Pancreas (tissue), 10 donors: ENCODE measurements at places on chromosomes 11 and 22. TPM values are rescaled to one million over a fixed set of nuclear protein-coding genes. Genes with fewer than 3 reads are reported as not detected.

- no peaks in the 10 kb centered on the region for H3K36me3 ChIP-seq
- H3K4me1 ChIP-seq: no peaks in the 10 kb centered on the region
- H3K27ac ChIP-seq: no peak overlapping the region
Measured at GRCh38 chr11:70756341-70756740, 358.0 kb downstream of the CTTN start.

DNA sequence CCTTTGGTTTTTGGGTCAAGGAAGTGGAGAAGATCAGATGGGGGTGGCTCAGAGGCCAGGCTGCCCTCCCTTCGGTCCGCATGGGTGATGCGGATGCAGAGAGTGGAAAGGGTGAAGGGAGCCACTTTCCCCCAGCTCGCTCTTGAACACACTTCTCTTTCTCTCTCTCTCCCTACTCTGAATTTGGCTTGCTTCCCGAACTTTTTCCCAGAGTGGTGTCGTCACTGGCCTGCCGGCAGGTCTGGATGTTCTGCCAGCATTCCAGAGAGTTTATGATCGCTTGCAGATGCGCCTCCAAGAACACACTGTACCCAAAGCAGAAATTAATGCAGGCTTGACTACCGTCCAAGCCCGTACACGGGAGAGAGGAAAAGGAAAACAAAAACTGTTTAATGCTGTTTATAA is 103.2 kb downstream of the ZBTB16 start:
- peaks cover 88% of the 10 kb centered on the region for H3K4me1 ChIP-seq
- H3K4me3 ChIP-seq: peak overlapping the region; percentile 12
- no peaks in the 10 kb centered on the region for H3K27me3 ChIP-seq
- peaks cover 8% of the 10 kb centered on the region for H3K36me3 ChIP-seq

DNA sequence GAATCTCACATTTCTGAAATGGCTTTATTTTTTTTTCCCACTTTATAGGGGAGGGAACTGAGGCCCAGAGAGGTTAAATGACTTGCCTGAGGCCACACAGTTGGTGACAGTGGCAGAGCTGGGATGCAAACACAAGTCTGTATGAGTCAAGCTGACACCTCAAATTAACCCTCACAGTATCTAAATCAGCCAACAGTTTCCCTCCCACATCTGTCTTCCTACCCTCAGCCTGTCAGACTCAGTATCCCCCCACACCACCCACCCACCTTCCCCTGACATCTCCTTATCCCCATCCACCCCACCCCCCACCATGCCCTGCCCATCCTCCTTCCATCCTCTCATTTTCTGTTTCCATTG is 95.2 kb downstream of the TP53I11 start:
- no peak for DNase-seq
- H3K36me3 ChIP-seq: no peaks in the 10 kb centered on the region
- H3K4me3 ChIP-seq: no peak overlapping the region
- no peaks in the 10 kb centered on the region for H3K27me3 ChIP-seq

- peak; percentile 42 for DNase-seq
- H3K36me3 ChIP-seq: no peaks in the 10 kb centered on the region
- H3K4me1 ChIP-seq: no peaks in the 10 kb centered on the region
- H3K27ac ChIP-seq: no peak overlapping the region
- H3K4me3 ChIP-seq: no peak overlapping the region
Measured at GRCh38 chr11:133821776-133822175, 23.5 kb downstream of the SPATA19 start.

GRCh38 chr11:126311401-126312291 is 7.8 kb downstream of the DCPS start:
- DNase-seq: no peak
- no peaks in the 10 kb centered on the region for H3K27me3 ChIP-seq
- H3K4me3 ChIP-seq: no peak overlapping the region
- H3K36me3 ChIP-seq: no peaks in the 10 kb centered on the region

- H3K36me3 ChIP-seq: no peaks in the 10 kb centered on the region
- H3K27ac ChIP-seq: no peak overlapping the region
Measured at GRCh38 chr22:42428760-42429159, 3.4 kb downstream of the NFAM1 start.

DNA sequence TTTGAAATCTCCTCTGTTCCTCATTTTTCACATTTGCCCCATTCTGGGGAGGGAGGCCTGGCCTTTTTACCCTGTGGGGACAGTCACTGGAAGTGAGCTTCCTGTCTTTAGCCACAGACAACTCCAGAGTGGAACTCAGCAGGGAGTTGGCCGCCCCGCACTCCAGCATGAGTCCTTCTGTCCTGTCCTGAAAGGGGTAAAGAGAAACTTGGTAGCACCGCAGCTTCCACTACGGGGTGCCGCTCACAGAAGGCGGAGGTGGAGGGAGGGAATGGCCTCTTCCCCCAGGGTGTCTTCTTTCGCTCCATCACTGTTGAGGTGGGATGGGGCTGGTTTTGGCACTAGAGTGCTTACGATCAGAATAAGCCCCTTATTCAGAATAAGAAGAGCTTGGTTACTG is 132.2 kb downstream of the ST3GAL4 start:
- no peak overlapping the region for H3K4me3 ChIP-seq
- no peaks in the 10 kb centered on the region for H3K27me3 ChIP-seq
- no peaks in the 10 kb centered on the region for H3K36me3 ChIP-seq
- DNase-seq: no peak
- H3K4me1 ChIP-seq: no peaks in the 10 kb centered on the region
- no peak overlapping the region for H3K27ac ChIP-seq

- no peak overlapping the region for H3K4me3 ChIP-seq
- H3K27ac ChIP-seq: no peak overlapping the region
- DNase-seq: no peak
- no peaks in the 10 kb centered on the region for H3K4me1 ChIP-seq
- H3K36me3 ChIP-seq: no peaks in the 10 kb centered on the region
Measured at GRCh38 chr22:46841522-46841921, 79.1 kb downstream of the TBC1D22A start.

DNA sequence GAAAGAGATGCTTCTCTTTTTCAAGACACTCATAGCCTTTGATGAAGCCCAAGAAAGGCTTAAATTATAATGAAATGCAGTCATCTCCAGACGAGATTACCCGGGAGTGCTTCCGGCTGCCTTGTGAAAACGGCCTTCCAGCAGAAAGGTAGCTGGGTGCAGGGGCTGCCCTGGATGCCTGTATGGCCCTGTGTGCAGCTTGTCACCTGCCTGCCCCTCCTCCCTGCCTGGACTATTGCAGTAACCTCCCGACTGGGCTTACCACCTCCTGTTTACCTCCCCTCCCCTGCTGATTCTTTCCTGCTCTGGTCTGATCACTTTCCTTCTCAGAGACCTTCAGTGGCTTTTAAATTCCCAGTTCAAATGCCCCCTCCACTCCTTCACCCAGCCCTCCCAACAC is 126.4 kb upstream of the SYT13 start:
- no peak overlapping the region for H3K4me3 ChIP-seq
- no peaks in the 10 kb centered on the region for H3K36me3 ChIP-seq
- H3K27ac ChIP-seq: no peak overlapping the region
- no peak for DNase-seq
- no peaks in the 10 kb centered on the region for H3K4me1 ChIP-seq
- no peaks in the 10 kb centered on the region for H3K27me3 ChIP-seq

GRCh38 chr11:15940462-15941205 is 415.7 kb downstream of the SOX6 start:
- DNase-seq: no peak
- no peaks in the 10 kb centered on the region for H3K36me3 ChIP-seq
- no peak overlapping the region for H3K27ac ChIP-seq
- H3K4me1 ChIP-seq: no peaks in the 10 kb centered on the region
- no peaks in the 10 kb centered on the region for H3K27me3 ChIP-seq

DNA sequence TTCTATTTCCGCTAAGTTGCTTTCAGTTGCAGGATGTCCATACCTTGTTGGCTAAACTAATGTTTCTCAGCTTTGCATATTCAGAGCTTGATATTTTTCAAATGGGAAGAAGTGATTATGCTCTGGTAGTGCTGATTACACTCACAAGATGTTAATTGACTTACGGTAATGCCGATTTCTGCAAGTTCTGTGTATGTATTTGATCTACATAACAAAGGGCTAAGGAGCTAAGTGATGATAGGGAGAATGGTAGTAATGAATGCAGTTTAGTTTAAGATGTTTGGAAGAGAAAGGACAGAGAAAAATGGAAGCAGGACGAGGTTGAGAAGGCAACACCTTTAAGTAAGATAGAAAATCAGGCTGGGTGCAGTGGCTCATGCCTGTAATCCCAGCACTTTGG is 61.4 kb downstream of the FAM83F start:
- no peaks in the 10 kb centered on the region for H3K27me3 ChIP-seq
- peaks cover 14% of the 10 kb centered on the region for H3K4me1 ChIP-seq
- H3K27ac ChIP-seq: no peak overlapping the region
- H3K36me3 ChIP-seq: no peaks in the 10 kb centered on the region
- no peak overlapping the region for H3K4me3 ChIP-seq

DNA sequence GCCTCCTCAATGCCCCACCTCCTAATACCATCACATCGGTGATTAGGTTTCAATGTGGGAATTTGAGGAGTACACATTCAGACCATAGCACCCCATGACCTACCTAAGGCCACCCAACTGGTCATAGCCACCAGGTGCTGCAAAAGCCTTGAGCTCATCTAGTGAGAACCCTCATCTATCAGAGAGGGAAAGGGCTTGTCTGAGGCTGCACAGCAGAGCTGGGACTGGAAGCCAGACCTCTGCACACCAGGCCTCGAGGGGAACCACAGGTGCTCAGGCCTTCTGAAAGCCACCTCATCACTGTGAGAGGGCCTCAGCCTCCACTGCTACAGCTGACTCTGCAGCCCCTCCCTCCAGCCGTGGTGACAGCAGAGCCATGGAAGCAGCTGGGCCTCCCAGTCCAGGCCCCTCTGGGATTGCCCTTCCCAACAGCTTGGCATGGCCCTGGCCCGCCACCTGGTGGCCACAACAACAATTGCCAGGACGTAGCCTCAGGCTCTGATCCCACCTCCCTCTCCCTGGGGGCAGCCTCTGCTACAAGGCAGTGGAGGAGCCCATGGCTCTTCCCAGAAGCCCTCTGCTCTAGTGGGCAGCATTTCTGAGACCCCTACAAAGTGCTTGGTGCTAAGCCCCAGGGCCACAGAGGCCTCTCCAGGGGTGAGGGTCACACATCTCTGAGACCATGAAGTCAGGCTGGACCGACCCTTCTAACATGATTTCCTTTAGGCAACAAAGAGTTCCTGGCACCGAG is 41.0 kb upstream of the PRDM11 start:
- no peaks in the 10 kb centered on the region for H3K36me3 ChIP-seq
- H3K4me1 ChIP-seq: no peaks in the 10 kb centered on the region
- no peak overlapping the region for H3K4me3 ChIP-seq

DNA sequence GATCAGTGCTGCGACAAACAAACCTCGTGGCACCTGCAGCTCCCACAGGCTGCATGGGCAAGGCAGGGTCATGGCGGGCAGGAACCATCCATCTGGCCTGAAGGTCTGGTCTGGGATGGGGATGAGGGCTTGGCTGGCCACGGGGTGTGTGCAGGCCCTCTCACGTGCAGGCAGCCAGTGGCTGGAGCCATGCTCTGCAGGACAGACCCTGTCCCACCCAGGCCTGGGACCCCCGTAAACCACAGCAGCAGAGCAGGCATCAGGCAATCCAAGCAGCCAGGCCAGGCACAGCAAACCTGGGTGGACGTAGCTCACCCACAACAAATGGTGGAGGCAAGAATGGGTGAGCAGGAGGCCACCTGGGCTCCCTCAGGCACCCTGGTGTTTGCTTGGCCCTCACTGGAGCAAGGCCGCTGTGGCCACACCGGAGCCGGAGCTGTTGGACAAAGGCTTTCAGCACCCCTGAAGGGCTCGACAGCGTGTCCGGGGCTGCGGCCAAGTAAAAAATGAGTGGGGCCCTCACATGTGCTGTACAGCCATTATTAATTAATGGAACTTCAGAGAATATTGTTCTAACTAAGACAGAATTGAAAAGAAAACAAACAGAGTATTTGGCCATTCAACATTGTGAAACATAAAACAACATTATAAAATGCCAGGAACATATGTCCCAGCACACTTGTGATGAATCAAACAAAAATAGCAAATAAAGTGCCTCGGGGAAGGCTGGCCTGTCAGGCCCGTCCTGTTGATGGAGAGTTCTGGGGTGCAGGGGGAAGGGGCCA is 24.0 kb upstream of the GNB1L start:
- H3K4me1 ChIP-seq: no peaks in the 10 kb centered on the region
- DNase-seq: no peak
- no peaks in the 10 kb centered on the region for H3K27me3 ChIP-seq
- no peak overlapping the region for H3K4me3 ChIP-seq
- H3K27ac ChIP-seq: no peak overlapping the region

GRCh38 chr11:107078375-107078774 is 60.1 kb upstream of the GUCY1A2 start:
- H3K27ac ChIP-seq: no peak overlapping the region
- H3K4me1 ChIP-seq: no peaks in the 10 kb centered on the region
- no peaks in the 10 kb centered on the region for H3K27me3 ChIP-seq
- H3K36me3 ChIP-seq: no peaks in the 10 kb centered on the region
- no peak overlapping the region for H3K4me3 ChIP-seq

DNA sequence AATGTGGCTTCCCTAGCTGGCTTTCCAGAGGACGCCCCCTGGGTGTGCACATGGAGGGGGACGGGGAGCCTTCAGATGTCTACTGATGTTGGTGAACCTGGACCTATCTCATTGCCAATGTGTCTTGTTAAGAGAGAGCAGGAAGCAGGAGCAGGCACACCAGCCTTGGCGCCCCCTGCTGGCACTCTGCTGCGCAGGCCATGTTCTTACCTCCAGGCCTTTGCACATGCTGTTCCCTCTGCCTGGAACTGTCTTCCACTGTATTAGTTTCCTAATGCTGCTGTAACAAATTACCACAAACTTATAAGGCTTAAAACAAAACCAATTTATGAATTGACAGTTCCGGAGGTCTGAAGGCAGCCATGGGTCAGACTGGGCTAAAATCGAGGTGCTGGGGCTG is 23.6 kb upstream of the MN1 start:
- no peak for DNase-seq
- no peak overlapping the region for H3K27ac ChIP-seq
- H3K27me3 ChIP-seq: no peaks in the 10 kb centered on the region

DNA sequence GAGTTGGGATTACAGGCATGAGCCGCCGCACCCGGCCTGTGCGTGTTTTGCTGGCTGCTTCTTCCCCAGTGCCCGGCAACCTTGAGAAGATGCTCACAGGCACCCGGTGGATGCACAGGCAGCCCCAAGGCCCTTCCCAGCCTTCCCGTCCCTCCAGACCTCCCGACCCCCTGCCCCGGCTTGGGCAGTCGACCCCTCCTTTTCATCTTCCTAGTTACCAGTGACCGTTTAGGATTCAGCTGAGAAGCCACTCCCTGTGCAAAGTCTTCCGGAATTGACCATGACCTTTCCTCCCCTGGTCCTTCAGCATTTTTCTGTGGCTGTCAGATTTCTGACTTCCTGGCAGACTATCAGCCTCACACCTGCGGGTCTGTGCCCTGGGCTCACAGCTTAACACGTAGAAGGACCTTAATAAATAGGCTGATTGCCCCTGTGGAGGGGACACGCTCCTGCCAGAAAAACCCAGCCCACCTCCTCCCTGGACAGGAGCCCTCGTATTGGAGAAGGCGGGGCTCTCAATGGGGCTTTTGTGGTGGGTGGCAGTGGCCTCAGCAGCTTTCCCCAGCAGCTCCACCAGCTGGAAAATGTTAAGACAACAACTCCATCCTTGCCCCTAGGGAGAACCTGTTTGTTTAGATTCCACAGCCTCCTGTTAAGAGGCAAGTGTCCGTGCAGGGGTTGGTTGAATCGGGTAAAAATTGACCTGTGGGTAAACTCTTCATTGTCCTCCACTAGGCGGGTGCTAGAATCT is 10.4 kb upstream of the ANO1 start:
- no peak overlapping the region for H3K4me3 ChIP-seq
- no peaks in the 10 kb centered on the region for H3K36me3 ChIP-seq
- no peak overlapping the region for H3K27ac ChIP-seq
- DNase-seq: no peak
- no peaks in the 10 kb centered on the region for H3K4me1 ChIP-seq

GRCh38 chr11:120235024-120235628 is 4.8 kb upstream of the POU2F3 start:
- H3K4me1 ChIP-seq: no peaks in the 10 kb centered on the region
- H3K27ac ChIP-seq: no peak overlapping the region
- H3K27me3 ChIP-seq: no peaks in the 10 kb centered on the region
- H3K36me3 ChIP-seq: no peaks in the 10 kb centered on the region
- no peak overlapping the region for H3K4me3 ChIP-seq
- peak; percentile 82 for DNase-seq

The LRP5 gene
- total RNA-seq: 29.3 TPM

The IRAG1 gene
- 5.7 TPM for total RNA-seq
